ENCODE measurements at places on chromosomes 12 and 14. TPM values are rescaled to one million over a fixed set of nuclear protein-coding genes. Genes with fewer than 3 reads are reported as not detected.

Gene DBX2
- 0.11 TPM for polyA plus RNA-seq

DNA sequence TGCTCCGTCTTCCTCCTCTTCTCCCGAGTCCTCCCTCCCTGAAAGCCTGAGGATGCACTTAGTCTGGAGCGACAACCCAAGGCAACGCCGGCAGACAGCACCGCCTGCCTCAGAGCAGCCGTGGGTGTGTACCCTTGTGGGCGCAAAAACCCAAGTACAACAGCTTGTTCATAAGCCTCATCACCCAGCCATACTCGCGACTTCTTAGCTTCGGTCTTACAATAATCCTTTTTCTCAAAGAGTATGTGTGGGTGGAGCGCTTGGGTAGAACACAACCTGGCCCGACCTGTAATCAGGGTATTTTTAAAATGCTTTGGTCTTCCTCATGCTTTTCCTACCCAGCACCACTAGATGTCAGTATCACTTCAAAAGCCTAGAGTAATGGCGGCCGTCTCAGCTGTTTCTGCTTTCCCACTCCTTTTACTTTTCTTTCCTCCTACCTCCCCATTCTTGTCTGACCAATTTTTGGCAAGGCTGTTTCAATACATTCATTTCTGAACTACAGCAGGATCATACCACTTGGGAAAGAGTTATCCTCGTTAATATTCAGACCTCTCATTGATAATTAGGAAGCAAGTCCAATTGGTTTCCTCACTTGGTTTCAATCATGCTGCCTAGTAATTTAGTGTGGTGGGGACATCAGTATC lies 198.9 kb downstream of the EPS8 start:
- DNase-seq = no peak

DNA sequence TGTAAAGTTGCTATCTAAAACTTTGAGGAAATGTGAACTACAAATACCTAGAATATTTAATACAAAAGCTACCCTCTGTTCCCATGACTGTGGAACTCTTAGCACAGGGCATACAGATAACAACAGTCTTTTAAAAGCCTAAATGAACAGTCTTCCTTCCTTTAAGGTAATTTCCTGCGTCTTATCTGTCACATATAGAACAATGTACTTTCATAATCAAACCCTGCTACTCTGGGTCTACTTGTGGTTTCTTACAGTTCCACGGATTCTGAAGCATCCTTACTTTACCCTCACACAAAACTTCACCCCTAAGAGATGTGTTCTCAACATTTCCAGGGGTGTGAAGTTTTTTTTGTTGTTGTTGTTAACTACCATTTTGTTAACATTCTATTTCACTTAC lies 5.1 kb downstream of the PKP2 start:
- no peak for DNase-seq

DNA sequence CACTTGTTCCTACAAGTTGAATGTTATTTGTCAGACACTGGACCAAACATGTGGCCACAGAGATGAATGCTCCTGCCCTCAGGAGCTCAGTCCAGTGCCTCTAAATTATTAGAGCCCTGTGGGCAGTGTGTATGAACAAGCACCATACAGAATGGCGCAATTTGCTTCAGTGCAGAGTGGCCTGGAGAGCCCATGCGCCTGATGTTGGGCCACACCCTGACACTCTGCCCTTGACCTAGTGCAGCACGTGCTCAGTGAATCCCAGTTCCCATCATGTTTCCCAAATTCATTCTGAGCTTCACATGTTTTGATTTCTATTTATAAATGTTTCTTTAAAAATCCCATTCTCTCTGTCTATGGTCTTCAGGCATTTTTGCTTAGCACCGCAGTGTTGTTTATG lies 116.8 kb downstream of the PRMT8 start:
- DNase-seq = no peak

DNA sequence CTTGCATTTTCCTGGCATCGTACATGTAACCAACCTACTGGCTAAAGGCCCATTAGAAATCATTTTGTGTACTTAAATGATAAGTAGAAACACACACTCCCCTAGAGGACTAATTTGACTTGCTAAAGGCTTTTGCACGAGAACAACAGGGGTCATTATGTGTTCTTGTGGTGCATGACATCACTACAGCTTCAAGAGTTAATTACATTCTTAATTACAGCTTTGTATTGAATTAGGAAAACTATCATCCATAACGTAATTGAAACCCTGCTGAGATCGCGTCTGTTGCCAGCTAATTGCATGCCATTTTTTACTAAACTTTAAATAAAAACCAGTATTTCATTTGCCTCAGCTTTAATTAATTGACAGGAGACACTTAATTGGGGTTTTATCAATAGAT lies 51.4 kb downstream of the TMEM132C start:
- DNase-seq = no peak

Gene SERPINA9
- not detected for polyA plus RNA-seq

GRCh38 chr14:99333214-99333613 lies 61.2 kb upstream of the BCL11B start:
- no peak for DNase-seq

DNA sequence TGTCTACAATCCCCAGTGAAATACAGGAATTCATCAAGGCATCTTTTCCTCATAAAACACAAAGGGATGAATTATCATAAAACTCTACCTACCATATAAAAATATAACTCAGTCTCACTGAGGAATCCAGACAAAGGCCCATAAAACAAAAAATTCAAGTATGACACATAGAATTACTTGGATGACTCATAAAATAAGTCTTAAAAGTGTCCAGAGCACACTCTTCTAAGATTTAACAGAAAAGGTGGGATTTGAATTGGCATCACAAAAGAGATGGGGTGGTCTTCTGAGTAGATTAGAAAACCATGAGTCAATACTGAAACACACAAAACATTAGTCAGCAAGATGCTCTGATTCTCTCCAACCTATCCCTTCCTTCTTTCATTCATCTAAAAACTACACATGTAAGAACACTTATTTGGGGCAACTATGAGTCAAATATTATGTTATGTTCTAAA lies 202.7 kb upstream of the GARIN6 start:
- no peak for DNase-seq

DNA sequence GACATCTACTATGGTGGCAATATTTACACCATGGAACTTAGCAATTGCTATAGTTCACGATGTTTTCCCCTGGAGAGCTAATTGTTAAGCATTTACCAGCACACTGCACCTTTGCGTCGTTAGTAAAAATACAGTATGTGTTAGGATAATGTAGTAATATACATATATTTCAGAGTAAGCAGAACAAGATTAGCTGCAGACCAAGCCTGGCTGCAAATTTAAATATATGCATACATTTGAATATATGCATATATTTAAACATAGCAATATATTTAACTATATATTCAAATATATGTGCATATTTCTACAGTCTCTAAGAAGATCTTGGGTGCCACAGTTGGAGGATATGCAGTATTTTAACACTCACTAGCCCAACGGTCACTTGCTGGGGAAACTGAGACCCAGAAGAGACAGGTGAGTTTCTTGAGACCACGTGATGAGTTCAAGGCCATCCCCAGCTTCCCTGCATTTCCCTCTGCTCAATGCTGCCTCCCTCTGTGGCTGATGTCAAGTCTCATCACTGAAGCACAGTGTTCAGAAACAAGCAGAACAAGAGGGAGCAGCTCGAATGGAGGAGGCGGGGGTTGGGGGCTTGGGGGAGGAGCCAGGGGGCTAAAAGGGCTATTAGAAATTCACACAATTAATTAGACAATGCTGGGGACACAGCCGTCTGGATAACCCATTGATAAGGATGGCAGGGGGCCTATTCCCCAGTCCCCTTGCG lies 708.0 kb downstream of the MED13L start:
- DNase-seq = no peak

Gene ESRRB
- 9.4 TPM for polyA plus RNA-seq

Data from right renal cortex interstitium (tissue), 3 donors.